ENCODE measurements at places on chromosomes 7 and 10.

GRCh38 chr7:102096012-102096332 lies 190.7 kb upstream of the SH2B2 start:
- no peak for DNase-seq

DNA sequence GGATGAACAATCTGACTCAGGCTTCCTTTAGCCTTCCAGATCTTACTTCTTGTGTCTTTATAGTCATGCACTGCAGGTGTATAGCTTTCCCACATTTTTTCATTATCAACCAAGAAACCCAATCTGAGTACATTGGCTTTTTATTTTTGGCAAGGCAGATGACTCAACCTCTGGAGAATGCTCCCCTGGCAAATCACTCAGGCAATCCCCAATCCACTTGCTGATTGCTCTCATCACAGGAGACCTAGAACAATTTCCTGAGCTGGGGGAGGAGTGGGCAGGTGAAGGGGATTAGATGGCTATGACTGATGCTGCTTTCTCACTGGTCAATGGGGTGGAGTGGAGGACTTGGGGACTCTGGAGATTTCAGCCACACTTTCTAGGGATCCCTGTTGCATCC lies 134.4 kb downstream of the SLC16A9 start:
- DNase-seq: no peak

- DNase-seq: no peak
Measured at GRCh38 chr7:30893357-30893756, 18.3 kb upstream of the AQP1 start.

GRCh38 chr10:30758338-30758737 lies 128.8 kb upstream of the LYZL2 start:
- DNase-seq: no peak

GRCh38 chr7:753190-753589 lies 26.1 kb upstream of the PRKAR1B start:
- DNase-seq: no peak

DNA sequence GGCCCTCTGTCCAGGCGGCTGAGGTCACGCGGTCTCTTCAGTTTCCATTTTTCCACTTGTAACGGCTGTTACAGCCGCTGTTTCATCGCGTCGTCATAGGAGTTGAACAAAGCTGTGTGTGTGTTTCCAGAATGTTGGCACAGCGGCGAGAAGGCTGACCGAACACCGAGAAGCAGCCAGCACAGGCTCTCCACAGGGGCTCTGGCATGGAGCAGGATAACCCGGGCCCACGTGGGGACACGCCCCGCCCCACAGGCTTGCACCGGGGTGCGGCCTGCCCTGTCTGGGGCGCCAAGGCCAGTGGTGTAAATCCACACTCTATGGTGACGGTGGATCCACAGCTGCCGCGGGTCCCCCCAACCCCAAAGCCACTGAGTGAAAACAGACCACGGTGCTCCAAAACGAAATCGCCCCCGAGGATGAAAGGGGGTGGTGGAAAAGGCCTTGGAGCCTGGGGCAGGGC lies 448.2 kb downstream of the DNAJB6 start:
- no peak for DNase-seq

GRCh38 chr10:31557854-31558253 lies 238.8 kb downstream of the ZEB1 start:
- DNase-seq: no peak

DNA sequence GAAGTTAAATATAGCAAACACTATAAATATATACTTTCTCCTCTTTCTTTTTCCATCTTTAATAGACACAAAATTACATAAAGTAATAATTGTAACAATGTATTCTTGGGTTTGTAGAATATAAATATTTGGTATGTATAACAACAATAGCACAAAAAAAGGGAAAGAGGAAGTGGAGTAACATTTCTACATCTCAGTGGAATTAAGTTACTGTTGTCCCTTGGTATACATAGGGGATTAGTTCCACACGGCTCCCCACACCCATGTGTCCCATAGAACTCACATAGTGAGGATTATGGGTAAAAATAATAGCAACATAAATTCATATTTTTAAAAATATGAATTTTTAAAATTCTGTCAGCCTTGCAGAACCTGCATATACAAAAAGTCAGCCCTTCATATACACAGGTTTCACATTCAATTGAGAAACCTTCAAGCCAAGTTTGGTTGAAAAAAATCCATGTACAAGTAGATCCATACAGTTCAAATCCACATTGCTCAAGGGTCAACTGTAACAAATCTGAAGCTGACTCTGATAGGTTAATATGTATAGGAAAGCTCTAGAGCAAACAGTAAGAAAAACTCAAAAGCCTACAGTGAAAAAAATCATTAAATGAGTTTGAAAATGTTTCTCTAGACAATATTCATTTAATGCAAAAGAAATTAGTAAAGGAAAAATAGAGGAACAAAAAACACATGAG lies 92.4 kb downstream of the HYCC1 start:
- no peak for DNase-seq

DNA sequence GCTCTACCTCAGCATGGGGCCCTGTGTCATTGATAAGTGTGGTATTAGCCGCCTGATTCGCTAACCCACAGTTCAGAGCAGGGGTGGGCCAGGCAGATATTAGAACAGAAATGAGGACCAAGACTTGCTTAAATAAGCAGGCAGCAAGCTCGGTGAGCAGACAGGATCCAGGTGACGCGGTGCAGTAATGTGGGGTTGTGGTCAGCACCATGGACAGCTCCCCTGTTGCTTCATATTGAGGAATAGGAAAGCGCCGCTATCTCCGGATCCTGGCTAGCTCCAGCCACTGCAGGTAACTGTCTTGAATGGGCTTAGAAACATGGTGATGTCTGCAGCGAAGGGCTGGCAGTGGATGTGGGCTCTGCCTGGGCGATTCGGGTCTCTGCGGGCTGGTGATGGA lies 51.3 kb upstream of the GPR26 start:
- DNase-seq: no peak

DNA sequence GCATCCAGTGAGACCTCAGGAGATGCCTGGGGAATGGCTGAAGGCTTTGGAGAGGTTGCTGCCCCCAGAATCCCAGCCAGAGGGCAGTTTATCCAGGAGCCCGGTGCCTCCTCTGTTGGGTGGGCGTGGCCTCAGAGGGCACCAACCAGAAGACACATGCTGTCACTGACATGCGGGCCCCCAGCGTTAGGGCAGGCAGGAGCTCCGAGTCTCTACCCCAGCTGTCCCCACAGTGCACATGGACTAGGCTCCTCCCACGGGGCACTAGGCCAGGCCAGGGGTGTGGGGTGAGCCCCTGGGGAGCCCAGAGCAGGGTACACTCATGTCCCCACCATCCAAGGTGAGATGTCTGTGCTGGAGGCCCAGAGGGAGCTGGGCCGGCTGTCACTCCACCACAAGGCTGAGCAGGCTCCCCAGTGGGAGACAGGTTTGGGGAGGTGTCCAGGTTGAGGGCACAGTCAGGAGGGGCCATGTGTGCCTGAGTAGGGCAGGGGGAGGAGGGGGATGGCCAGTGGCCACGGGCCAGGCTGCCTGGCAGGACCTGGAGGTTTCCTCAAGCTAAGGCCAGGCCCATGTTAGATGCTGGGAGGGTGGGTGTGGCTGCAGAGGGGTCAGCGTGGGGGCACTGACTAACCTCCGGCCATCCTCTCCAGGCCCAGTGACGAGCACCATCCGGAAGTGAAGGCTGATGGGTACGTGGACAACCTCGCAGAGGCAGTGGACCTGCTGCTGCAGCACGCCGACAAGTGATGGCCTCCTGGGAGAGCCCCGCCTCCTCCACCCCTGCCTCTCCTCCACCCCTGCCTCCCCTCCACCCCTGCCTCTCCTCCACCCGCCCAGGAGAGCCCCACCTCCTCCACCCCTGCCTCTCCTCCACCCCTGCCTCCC lies 131.3 kb downstream of the FAM53B start:
- no peak for DNase-seq

GRCh38 chr7:2359610-2360009 lies 5.0 kb downstream of the EIF3B start:
- DNase-seq: no peak

GRCh38 chr7:106520962-106521514 lies 139.9 kb downstream of the CCDC71L start:
- DNase-seq: no peak

- DNase-seq: no peak
Measured at GRCh38 chr7:146414373-146414772, 297.8 kb downstream of the CNTNAP2 start.

GRCh38 chr10:14089556-14090292 lies 241.0 kb downstream of the FRMD4A start:
- DNase-seq: no peak
